ENCODE measurements at places on chromosomes 5 and 9. TPM values are rescaled to one million over a fixed set of nuclear protein-coding genes. Genes with fewer than 3 reads are reported as not detected.

The PKN3 gene
- total RNA-seq, result 2.6 TPM

DNA sequence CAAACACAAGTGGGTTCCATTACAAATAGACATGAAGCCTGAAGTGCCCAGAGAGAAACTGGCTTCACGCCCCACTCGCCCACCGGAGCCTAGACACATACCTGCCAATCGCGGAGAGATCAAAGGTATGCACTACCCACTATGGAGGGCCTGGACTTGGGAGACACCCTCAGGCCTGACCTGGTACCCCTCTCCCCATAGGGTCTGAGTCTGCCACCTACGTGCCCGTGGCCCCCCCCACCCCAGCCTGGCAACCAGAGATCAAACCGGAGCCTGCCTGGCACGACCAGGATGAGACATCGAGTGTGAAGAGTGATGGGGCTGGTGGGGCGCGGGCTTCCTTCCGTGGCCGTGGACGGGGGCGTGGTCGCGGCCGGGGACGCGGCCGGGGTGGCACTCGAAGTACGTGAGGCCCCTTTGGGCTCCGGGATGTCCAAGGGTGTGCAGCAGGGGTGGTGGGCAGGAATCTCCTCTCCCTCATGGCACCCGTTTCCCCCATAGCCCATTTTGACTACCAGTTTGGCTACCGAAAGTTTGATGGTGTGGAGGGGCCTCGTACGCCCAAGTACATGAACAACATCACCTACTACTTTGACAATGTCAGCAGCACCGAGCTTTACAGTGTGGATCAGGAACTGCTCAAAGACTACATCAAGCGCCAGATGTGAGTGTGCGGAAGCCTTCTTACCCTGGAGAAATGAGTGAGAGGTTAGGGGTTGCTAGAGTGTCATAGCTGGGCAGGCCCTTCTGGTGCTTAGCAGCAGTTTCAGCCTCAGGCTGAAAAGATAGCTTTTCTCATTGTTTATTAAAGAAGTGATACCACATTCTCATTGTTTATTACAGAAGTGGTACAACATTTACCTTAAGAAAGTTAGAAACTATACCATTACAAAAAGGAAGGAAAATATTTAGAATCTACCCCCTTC lies 38.7 kb downstream of the LARP1 start:
- no peak overlapping the region for H3K27ac ChIP-seq
- no peak for DNase-seq
- no peak overlapping the region for H3K4me3 ChIP-seq
- H3K27me3 ChIP-seq, result no peaks in the 10 kb centered on the region
- no peaks in the 10 kb centered on the region for H3K4me1 ChIP-seq
- no peaks in the 10 kb centered on the region for H3K36me3 ChIP-seq

The ADAMTS12 gene
- 4.4 TPM for total RNA-seq

DNA sequence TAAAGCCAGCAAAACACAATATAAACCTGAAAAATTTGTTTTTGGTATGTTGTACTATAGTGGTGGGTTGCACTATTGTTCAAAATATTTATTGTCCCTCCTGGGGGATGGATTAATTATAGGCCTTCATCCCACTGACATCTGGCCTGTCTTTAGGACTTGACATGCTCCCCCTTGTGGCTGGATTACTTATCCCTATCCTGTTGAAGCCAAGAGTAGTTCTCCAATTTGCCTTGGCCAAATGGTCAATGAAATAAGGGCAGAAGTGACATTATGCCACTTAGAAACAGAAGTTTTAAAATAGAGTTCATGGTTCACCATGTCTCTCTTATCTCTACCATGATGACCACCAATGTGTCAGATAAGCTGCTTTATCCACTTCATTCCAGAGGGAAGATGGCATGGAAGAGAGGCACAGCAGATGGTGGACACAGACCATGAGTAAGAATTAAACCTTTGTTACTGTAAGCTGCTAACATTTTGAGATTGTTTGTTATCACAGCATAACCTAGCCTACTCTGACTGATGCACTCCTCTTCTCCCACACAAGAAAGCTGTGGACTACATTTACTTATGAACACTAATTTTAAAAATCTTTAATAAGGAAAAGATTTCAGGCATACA lies 29.2 kb upstream of the ARHGEF28 start:
- DNase-seq, result no peak
- no peak overlapping the region for H3K27ac ChIP-seq
- H3K4me3 ChIP-seq, result no peak overlapping the region
- H3K27me3 ChIP-seq, result no peaks in the 10 kb centered on the region
- H3K36me3 ChIP-seq, result no peaks in the 10 kb centered on the region
- H3K4me1 ChIP-seq, result no peaks in the 10 kb centered on the region

The SAXO1 gene
- 0.16 TPM for total RNA-seq

DNA sequence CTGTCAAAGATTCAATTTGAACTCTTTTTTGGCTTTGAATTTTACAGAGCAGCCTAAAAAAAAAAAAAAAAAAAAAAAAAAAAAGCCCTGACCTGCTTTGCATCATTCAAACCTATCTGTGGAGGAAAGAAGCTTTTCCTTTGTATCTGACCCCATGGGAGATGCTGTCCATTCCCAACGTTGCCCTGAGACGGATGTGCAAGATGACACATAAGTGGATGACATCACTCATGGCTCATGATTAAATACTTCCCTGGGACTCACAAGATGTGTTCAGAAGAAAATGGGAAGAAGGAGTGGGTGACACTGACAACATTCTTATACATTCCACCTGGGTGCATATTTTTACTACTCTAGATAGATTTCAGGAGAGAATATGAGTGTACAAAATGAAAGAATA lies 245.7 kb upstream of the ELAVL2 start:
- H3K27me3 ChIP-seq, result no peaks in the 10 kb centered on the region
- H3K36me3 ChIP-seq, result no peaks in the 10 kb centered on the region
- no peak overlapping the region for H3K4me3 ChIP-seq
- no peak overlapping the region for H3K27ac ChIP-seq
- no peak for DNase-seq

DNA sequence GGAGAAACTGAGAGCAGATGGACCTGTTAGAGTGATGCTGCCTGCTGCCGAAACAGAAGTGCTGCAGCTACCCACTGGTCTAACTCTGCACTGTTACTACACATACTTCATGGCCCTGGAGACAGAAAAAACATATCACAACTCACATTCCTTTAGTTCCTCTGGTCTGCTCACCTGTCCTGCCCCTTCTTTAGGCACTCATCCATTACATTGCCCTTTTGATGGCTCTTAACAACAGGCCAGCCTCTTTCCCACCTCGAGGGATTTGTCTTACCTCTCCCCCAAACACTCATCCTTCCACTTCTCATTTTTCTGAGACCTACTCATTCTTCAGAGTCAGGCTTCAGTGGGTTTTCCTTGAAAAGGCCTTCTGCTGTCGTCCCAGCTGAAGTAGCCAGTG lies 49.2 kb downstream of the KCTD16 start:
- H3K27me3 ChIP-seq, result no peaks in the 10 kb centered on the region
- no peaks in the 10 kb centered on the region for H3K36me3 ChIP-seq
- H3K27ac ChIP-seq, result no peak overlapping the region
- DNase-seq, result no peak

GRCh38 chr5:146825033-146825432 lies 53.5 kb downstream of the PPP2R2B start:
- no peak overlapping the region for H3K4me3 ChIP-seq
- H3K27ac ChIP-seq, result no peak overlapping the region
- H3K27me3 ChIP-seq, result no peaks in the 10 kb centered on the region
- DNase-seq, result no peak
- H3K4me1 ChIP-seq, result no peaks in the 10 kb centered on the region

The PRRC2B gene
- total RNA-seq, result 102 TPM

GRCh38 chr9:69527454-69527853 lies 144.7 kb downstream of the APBA1 start:
- DNase-seq, result no peak
- no peaks in the 10 kb centered on the region for H3K27me3 ChIP-seq
- H3K27ac ChIP-seq, result no peak overlapping the region
- H3K4me3 ChIP-seq, result no peak overlapping the region
- no peaks in the 10 kb centered on the region for H3K4me1 ChIP-seq

The HAVCR1 gene
- total RNA-seq, result not detected

The KIF4B gene
- total RNA-seq, result not detected

DNA sequence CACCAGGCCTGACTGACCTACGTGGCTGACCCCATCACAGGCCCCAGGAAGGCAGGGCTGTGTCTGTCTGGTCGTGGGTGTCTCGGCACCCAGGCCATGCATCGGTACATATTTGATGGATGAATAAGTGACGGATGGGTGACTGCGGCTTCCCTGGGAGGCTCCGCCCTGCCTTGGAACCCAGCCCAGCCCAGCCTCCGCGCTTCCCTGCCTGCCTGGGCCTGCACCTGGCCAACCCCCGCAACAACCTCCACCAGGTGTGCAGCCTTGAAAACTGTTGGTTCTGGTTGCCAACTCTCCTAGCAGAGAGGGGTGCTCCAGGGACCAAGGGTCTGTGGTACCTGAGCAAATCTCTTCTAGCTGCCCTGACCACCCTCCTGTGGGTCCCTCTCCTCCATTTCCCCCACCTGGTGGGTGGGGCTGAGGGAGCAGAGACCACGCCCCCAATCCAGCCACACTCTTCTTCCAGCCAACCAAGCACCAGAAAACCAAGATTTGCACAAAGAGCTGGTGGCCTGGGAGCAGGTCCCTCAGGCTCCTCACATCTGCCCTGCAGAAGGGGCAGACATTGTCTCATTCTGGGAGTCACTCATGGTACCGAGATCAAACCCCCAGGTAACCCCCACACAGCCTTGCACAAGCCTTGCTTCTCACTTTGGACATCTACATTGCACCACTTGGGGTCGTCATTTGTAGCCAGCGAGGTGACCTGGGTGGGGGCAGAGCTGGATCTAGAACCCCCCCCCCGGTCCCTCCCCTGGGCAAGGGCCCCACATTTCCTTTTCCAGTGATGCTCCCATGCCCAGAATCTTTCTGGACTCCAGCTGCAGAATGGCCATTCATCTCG lies 100.6 kb upstream of the IER5L start:
- peak; percentile 60 for DNase-seq
- H3K27me3 ChIP-seq, result no peaks in the 10 kb centered on the region
- no peaks in the 10 kb centered on the region for H3K4me1 ChIP-seq
- peak overlapping the region; percentile 0 for H3K27ac ChIP-seq
- H3K4me3 ChIP-seq, result peak overlapping the region; percentile 35
- no peaks in the 10 kb centered on the region for H3K36me3 ChIP-seq

The SPINK13 gene
- total RNA-seq, result not detected

DNA sequence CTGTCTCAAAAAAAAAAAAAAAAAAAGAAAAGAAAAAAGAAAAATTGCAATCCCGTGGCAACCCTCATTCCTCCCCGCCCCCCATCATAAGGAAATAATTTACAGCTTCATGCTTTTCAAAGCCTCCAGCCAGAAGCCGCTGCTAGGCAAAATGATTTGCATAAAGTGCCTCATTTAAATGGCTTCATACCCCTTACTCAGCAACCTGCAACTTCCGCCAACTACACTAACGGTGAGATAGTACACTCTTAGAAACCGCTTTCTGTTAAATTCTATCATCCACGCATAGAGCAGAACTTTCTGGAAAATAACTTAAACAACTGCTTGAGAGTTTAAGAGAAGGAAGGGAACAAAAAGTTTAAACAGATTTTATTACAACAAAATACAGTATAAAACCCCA lies 17.8 kb downstream of the SERINC5 start:
- H3K36me3 ChIP-seq, result no peaks in the 10 kb centered on the region
- no peak overlapping the region for H3K4me3 ChIP-seq
- H3K4me1 ChIP-seq, result peaks cover 3% of the 10 kb centered on the region

The SPAAR gene
- 4.8 TPM for total RNA-seq

The FOXI1 gene
- total RNA-seq, result not detected

DNA sequence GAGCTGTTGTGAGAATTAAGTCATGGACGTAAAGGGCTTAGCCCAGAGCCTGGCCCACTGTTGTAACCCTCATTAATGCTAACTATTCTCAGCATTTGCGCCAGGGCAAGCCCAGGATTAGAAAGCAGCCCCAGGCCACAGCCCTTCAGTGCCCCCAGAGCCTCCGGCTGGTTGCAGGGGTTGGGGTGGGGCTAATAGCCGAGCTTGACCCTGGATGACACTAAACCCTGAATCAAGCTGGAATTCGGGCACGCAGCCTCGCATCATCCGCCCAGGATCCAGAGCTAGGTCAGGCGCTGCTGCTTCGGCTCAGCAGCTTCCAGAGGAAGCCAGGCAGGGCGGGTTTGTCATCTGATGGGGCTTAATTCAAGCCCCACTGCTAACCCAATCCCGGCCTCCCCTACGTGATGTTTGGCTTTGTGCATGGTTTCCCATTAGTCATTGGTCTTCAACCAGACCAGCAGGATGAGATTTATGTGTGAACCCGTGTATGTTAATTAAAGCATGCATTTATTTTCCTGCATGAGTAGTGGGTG lies 1.2 kb upstream of the MEGF9 start:
- H3K4me3 ChIP-seq, result peak overlapping the region; percentile 93
- H3K27me3 ChIP-seq, result no peaks in the 10 kb centered on the region
- no peak for DNase-seq
- no peaks in the 10 kb centered on the region for H3K4me1 ChIP-seq
- peak overlapping the region; percentile 87 for H3K27ac ChIP-seq

GRCh38 chr9:98150721-98151120 lies 31.7 kb upstream of the TRIM14 start:
- H3K36me3 ChIP-seq, result no peaks in the 10 kb centered on the region
- H3K4me3 ChIP-seq, result no peak overlapping the region
- no peaks in the 10 kb centered on the region for H3K4me1 ChIP-seq
- DNase-seq, result no peak

DNA sequence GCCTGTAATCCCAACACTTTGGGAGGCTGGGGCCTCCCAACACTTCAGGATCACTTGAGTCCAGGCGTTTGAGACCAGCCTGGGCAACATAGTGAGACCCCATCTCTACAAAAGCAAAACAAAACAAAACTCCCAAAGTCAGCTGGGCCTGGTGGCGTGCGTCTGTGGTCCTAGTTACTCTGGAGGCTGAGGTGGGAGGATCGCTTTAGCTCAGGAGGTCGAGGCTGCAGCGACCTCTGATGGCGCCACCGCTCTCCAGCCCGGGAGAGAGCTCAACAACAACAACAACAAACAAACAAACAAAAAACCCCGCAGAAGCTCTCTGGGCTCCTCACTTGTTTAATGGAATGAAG lies 528 bp downstream of the ACOT12 start:
- no peaks in the 10 kb centered on the region for H3K36me3 ChIP-seq
- H3K4me3 ChIP-seq, result peak overlapping the region; percentile 31
- H3K4me1 ChIP-seq, result no peaks in the 10 kb centered on the region
- no peak overlapping the region for H3K27ac ChIP-seq
- peaks cover 7% of the 10 kb centered on the region for H3K27me3 ChIP-seq

- H3K4me1 ChIP-seq, result peaks cover 45% of the 10 kb centered on the region
- no peaks in the 10 kb centered on the region for H3K36me3 ChIP-seq
- H3K27me3 ChIP-seq, result no peaks in the 10 kb centered on the region
- peak; percentile 86 for DNase-seq
- H3K27ac ChIP-seq, result peak overlapping the region; percentile 90
These were observed 3.4 kb downstream of the PDLIM4 start for GRCh38 chr5:132260714-132261551.

- H3K4me3 ChIP-seq, result no peak overlapping the region
- H3K27ac ChIP-seq, result no peak overlapping the region
- no peak for DNase-seq
- no peaks in the 10 kb centered on the region for H3K27me3 ChIP-seq
- H3K4me1 ChIP-seq, result peaks cover 6% of the 10 kb centered on the region
- no peaks in the 10 kb centered on the region for H3K36me3 ChIP-seq
These were observed 78.1 kb downstream of the RAPGEF1 start for GRCh38 chr9:131661568-131662288.

The ELP1 gene
- total RNA-seq, result 22.6 TPM

- no peak for DNase-seq
- H3K36me3 ChIP-seq, result no peaks in the 10 kb centered on the region
- H3K27me3 ChIP-seq, result no peaks in the 10 kb centered on the region
- H3K4me3 ChIP-seq, result no peak overlapping the region
- H3K4me1 ChIP-seq, result no peaks in the 10 kb centered on the region
- H3K27ac ChIP-seq, result no peak overlapping the region
These were observed 54.3 kb downstream of the PTTG1 start for GRCh38 chr5:160475864-160476438.

- no peak overlapping the region for H3K27ac ChIP-seq
- no peak for DNase-seq
- no peaks in the 10 kb centered on the region for H3K36me3 ChIP-seq
- no peak overlapping the region for H3K4me3 ChIP-seq
- H3K4me1 ChIP-seq, result no peaks in the 10 kb centered on the region
These were observed 276.6 kb downstream of the GADD45G start for GRCh38 chr9:89881431-89881830.
